ENCODE measurements at places on chromosomes 3 and 15.
A peak's percentile ranks its signal among the peaks of the same experiment; 100 is the strongest.

DNA sequence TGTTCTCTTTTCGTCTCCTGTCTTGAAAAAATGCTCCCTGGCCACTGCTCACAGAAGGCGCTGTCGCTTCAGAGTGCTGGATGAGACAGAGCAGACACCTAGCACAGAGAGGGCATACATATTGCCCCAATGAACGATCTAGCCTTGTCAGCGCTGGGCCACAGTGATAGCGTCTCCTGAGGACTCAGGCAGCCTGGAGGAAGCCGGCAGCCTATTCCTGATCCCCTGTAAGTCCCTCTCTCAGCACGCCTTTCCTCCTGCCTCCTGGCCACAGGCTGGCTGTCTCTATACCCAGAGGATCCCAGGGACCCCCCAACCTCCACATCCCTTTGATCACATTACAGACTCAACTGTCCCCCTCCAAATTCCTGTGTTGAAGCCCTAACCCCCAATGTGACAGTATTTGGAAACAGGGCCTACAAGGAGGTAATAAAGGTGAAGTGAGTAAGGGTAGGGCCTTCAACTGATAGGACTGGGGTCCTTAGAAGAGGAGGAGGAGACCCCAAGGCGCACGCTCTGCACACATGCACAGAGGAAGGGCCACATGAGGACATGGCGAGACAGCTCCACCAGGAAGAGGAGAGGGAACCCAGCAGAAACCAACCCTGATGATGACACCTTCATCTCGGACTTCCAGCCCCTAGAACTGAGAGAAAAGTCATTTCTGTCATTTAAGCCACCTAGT, 7.5 kb downstream of the PLA2G4F start:
- no peak for DNase-seq

- no peak for DNase-seq
These were observed 31.0 kb downstream of the IQSEC1 start for GRCh38 chr3:13042127-13042701.

DNA sequence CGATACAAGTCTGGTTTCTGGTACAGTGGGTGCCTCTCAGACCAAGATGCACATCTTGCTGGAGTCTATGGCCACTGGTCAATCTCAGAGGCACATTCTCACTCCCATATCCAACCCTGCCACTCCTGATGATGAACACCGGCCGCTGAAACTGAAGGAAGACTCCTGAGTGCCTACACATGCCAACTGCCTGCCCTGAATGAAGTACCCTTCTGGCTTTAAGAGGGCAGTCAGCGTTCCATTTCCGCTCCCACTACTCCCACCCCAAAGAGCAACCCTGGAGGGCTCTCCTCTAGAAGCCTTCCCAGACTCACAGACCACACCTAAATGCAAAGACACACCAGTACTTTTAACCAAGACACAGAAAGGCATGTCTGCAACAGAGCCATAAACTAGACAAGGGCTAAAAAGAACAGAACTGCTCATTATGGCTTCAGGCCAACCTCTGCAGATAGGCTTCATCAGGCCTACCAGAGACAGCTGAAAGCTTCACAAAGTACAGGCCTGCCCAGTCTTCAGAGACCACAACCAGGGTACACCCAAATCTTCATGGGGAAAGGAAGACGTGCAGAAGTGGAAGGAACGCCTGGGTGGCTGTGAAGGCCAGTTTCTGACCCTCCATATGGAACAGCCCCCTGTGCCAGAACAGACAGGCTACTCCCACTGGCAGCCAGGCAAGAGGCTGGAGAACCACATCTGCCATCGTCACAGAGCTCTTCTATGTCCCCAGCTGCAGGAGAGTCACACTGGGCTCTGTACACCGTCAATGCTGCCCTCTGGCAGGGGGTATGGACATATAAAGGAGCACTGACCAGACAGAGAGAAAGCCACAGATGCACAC, 14.3 kb downstream of the ANP32A start:
- DNase-seq = no peak

DNA sequence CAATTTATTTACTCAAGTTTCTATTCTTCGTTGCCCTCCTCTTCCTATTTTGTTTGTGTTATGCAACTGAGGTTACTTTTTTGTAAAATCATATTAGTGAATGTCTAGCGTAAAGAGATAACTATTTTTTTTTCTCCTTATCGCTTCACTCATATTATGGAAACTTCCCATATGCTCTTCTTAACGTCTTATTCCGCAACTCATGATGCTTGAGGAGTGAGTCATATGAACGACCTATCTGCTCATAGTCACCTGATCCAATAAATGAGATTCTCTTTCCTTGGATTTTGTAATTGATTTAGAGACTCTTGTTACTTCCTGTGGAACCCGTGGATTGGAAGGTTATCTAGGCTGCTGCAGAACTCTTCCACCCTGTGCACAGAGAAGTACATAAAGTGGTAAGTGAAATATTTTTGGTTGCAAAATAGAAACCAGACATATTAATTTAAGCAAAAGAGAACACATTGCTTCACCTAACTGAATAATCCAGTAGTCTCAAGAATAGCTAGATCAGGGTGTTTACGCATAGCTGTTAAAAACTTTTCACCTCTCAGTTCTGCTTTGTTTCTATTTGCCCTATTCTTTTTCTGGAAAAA, 719.3 kb upstream of the SGO1 start:
- no peak for DNase-seq

- no peak for DNase-seq
These were observed 106.5 kb downstream of the ZNF609 start for GRCh38 chr15:64566629-64567427.

DNA sequence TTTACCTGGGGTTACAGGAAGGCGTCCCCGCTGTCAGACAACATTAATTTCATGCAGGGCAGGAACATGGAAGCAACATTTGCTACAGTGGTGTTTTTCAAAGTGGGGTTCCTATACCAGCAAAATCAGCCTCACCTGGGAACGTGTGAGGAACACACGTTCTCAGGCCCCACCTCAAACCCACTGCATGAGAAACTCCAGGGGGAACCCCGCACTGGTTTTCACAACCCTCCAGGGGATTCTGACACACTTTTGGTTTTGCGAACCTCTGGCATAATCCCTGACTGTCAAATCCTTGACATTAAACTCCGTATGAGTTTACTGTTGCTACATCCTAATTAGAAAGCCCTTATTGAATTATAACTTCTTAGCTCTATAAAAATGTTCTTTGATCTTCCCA, 127.7 kb downstream of the LRRK1 start:
- DNase-seq = no peak

GRCh38 chr3:14448756-14449727, 46.6 kb downstream of the SLC6A6 start:
- no peak for DNase-seq

- DNase-seq = no peak
These were observed 846.9 kb downstream of the NSUN3 start for GRCh38 chr3:94909726-94910125.

- DNase-seq = peak; percentile 18
These were observed 10.1 kb downstream of the SCN10A start for GRCh38 chr3:38805765-38806386.

- no peak for DNase-seq
These were observed 133.3 kb downstream of the ADAM10 start for GRCh38 chr15:58616171-58616570.

DNA sequence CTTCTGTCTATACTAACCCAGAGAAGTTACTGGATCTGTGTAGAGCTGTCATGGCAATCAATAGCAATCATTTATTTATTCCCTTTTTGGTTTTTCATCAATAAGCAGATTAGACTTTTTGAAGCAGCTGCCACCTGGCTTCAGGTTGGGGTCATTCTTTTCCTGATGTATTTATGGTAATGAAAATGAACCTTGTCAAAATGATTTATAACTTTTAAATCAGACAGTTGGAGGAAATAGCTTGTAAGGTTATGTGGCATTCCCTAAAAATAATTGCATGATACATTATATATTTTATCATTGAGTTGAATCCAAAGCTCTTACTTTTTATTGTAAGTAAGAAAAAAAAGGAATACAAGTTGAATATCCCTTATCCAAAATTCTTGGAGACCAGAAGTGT, 8.6 kb downstream of the TIPARP start:
- no peak for DNase-seq

- DNase-seq = peak; percentile 70
These were observed 27.6 kb upstream of the TRPM1 start for GRCh38 chr15:31128919-31129768.

- DNase-seq = no peak
These were observed 58.4 kb downstream of the ILDR1 start for GRCh38 chr3:121963608-121964007.

DNA sequence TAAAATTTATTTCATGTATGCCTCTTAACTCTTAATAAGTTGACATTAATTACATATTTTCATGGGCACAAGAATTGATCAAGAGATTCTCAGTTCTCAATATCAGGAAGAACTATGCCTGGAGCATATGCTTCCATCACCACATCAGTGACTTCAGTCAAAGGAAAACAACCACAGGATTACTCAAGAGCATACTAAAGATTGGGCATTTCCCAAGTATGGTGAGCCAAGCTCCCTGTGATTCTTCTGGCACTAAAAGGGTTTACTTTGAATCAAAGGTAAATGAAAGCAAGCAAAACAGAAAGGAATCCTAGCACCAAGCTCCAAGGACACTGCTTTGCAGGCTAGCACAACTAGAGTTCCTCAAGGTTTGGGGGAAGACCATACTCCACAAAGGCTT, 44.6 kb downstream of the FMN1 start:
- no peak for DNase-seq

DNA sequence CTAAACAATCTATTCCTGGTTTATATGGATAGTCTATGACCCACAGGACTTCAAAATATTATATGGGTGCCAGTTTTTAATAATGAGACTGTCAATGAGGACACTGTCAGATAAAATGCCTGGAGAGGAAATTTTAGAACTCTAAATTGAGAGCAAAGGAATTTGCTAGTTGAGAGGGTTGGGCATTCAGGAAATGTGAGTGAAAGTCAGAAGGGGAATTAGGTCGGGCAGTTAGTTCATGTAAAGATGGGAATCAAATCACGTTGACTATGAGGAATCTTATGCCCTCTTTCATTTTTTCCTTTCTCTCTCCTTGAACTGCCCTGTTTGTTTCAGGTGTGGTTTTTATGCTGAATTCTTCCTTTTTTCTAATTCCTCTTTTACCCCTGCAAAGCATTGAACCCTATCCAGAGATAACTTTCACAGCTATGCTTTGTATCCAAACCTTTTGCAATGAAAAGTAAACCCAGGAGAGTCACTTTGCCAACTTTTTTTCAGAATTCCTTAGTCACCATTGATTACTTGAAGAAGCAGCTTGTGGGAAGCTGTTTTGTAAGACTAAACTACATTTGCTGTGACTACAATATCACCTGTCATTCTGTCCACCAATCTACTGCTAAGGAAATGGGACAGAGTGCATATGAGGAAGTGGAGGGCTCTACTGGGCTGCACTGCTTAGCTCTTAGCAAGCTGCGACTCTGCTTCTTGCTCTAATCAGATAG, 27.8 kb downstream of the CHP1 start:
- peak; percentile 53 for DNase-seq

GRCh38 chr3:46484388-46484787, 13.4 kb upstream of the RTP3 start:
- DNase-seq = no peak

DNA sequence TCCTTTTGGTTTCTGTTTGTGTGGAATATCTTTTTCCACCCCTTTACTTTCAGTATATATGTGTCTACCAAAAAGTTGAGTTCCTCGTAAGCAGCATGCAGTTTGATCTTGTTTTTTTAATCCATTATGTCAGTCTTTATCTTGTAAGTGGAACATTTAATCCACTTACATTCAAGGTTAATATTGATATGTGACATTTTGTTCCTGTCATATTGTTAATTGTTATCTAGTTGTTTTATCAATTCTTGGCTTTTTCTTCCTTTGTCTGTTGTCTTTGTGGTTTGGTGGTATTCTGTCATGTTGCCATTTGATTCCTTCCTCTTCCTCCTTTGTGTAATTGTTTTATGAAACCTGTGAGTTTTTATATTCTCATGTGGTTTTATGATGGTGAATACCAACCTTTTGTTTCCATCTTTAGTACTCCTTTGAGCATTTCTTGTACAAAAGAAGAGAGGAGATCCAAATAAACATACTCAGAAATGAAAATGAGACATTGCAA, 43.4 kb upstream of the XCR1 start:
- no peak for DNase-seq

- DNase-seq = no peak
These were observed 246.6 kb downstream of the IL20RB start for GRCh38 chr3:137204409-137204808.

GRCh38 chr3:10008588-10009344, 17.5 kb upstream of the FANCD2 start:
- peak; percentile 87 for DNase-seq

- DNase-seq = peak; percentile 60
These were observed 192.6 kb upstream of the LYSMD4 start for GRCh38 chr15:99925661-99926461.

DNA sequence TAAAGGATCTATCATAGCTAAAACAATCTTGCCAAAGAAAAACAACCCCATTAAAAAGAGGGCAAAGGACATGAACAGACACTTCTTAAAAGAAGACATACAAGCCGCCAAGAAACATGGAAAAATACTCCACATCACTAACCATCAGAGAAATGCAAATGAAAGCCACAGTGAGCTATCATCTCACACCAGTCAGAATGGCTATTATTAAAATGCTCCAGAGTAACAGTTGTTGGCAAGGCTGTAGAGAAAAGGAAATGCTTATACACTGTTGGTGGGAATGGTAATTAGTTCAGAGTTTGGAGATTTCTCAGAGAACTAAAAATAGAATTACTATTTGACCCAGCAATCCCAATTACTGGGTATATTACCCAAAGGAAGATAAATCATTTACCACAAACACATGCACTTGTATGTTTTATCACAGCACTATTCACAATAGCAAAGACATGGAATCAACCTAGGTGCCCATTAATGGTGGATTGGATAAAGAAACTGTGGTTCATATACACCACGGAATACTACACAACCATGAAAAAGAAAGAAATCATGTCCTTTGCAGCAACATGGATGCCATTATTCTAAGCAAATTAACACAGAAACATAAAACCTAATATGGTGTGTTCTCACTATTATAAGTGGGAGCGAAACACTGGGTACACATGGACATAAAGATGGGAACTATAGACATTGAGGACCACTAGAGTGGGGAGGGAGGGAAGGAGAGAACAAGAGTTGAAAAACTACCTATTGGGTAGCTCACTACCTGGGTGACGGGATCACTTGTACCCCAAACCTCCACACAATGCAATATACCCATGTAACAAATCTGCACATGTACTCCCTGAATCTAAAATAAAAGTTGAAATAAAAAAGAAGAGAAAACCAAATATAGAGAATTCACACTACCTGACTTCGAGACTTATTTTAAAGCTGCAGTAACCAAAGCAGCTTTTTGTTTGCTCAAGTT, 32.6 kb downstream of the ITGA11 start:
- no peak for DNase-seq

DNA sequence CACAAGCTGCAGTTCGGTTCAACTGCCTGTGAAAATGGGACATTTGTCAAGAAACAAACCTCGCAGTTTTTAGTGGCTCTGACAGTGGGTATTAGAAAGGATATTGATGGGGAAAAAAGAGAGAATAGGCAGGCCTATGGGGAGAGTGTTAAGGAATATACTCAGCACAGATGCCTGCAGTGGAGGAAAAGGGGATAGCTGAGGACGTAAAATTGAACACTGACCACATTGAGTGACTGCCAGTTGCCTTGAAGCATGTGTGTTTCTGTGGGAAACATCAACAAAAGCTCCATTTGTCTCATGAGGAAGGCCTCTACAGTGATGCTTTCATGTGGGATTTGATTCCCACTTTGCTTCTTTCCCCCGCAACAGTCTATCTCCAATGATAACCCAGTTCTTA, 1042.1 kb downstream of the TUSC7 start:
- DNase-seq = no peak
